ENCODE measurements at places on chromosomes 7 and 10.

GRCh38 chr10:56728349-56728748 lies 367.3 kb upstream of the ZWINT start:
- DNase-seq, result no peak

DNA sequence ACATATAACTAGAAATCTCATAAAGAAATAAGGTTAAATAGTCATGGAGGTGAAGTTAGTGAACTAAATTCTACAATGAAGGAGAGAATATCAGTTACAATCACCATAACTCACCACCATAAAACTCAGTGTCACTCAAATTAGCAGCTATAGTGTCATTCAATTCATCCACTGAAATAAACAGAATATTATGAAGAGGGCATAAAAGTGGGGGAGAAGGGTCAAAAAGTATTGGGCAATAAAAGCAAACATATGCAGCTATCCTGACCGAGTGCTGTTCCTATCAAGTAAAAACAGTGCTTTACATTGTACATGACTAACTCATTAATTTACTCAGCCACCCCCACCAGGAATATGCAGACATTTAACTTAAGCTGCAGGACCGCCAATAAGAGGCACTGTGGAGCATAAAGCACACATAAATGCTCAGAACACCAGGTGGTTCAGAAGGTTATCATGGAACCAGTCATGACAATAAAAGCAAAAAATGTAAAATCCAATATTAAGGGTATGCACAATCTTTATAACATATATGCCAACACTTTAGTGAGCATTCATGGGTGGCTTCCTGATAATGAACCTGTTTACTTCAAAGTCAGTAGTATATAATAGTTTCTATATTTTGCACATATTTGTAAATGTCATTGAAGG lies 95.5 kb upstream of the LAMB4 start:
- no peak for DNase-seq

DNA sequence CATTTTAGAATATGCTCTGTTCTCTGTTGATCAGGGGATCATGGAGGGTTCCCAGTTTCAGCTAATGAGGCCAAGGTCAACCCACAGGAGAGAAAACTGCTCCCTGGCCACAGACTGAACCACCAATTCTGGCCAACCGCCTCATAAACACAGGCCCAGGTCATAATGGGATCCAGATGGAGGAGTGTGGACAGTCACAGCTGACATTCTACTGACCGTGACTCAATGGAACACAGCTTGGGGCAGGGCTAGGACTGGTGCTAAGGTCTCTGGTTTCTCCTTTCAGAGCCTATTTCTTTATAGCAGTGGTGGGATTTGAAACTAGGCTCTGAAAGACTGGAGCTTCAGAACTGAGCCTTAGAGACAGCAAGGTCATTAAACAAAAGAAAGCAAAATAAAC lies 68.3 kb downstream of the HIPK2 start:
- no peak for DNase-seq

DNA sequence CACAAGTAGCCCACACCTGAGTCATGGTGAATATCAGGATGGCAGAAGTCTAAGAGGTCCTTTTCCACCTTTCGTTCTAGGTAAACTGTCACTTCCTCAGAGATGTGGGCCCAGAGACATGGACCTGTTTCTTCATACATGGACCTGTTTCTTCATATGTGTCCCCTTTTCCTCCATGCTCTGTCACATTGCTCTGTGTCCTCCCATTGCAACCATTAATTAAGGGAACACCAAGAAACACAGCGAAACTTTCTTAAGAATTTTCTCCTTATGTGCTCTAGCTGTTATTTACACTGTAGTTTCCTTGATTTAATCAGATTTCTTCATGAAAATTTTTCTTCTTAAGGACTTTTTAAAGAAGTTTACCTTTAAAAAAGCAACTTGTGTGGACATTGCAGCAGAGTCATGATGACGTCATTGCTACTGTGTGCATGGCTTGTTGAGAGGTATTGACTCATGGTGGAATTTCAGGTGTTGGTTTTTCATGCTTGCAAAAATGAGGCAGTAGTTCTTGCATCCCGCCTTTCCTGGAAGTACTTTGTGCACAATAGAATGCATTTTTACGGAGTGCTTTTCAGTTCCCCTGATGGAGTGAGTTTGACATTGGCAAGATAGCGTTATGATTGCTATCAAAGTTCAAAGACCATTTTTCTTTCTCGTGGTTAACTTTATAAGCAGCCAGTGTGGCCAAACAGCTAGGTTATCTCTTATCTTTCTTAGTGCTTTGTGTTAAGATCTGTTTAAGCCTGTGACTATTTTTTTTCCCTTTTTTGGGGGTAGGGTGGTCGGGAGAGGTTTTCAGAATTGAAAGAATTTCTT lies 37.7 kb downstream of the CFAP58 start:
- DNase-seq, result no peak

Data from tibial nerve (tissue), 4 donors.